ENCODE measurements at places on chromosomes 2 and 18.

DNA sequence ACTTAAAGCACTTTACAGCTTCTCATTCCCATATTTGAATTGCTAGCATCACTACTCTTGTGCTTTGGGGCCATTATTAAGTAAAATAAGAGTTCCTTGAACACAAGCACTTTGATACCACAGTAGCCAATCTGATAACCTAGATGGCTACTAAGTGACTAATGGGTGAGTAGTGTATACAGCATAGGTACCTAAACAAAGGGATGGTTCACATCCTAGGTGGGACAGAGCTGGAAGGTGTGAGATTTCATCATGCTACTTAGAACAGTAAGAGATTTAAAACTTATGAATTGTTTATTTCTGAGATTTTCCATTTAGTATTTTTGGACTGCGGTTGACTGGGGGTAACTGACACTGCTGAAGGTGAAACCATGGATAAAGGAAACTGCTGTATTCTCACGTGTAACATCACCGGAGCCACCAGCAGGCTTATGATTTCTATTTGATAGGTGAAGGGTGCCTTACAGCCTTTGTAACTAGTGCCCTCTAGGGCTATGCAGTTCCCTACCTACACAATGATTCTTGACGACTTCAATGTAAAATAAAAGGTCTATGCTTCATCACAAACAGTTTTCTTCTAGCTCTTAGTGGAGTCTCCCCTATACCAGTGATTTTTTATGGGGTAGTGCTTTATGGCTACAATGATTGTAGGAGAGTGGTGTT lies 22.1 kb upstream of the CRIM1 start:
- no peak for DNase-seq

DNA sequence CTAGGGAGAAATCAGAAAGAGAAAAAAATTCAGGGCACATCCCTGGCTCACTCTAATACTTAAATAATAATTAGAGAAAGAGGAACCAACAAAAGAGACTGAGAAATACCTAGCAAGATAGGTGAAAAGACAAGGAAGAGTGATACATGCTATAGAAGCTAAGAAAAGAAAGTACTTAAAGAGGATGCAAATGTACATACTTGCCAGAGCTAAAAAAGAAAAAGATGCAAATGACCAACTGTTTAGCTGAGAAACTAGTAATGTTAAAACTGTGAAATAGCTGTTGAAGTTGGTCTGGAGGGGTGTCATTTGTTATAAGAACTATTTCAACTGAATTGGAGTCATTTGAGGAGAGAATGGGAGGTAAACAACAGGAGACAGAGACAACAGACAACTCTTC lies 412.2 kb downstream of the SPAG16 start:
- no peak for DNase-seq

DNA sequence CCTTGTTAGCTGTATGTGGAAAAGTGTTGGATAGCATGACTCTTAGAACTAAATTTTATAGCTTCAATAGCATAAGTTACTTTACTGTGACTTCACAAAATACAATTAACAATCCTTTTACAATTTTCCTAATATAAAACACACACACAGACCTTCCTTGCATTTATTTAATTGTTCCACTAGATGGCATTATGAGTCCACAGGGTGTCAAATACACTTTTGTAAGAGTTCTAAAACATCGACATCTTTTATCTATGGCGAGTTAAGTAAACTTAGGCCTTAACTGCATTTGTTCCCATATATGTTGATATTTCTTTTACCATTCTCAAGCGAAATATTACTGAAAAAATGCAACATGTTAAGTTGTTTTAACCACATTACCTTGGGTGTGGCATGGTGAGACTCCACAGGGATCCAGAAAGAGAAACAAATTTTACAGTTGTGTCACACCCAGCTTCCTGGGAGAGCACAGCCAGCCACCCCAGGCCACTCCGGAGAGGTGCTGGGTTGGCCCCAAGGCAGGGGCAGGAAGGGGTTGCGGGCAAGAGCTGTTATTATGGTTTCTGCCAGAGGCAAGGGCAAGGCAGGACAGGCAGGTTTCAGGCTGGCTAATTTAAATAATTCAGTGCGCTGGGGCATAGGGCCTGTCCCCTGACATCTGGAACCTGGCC lies 312.4 kb upstream of the MC4R start:
- no peak for DNase-seq

GRCh38 chr2:152015552-152015951 lies 83.3 kb downstream of the CACNB4 start:
- DNase-seq = no peak

- DNase-seq = no peak
Measured at GRCh38 chr18:45163871-45164270, 451.4 kb upstream of the SLC14A2 start.

- DNase-seq = no peak
Measured at GRCh38 chr18:62939926-62940325, 224.6 kb downstream of the PHLPP1 start.

Data from stimulated activated effector memory CD8-positive, alpha-beta T cell treated with anti-CD3 and anti-CD28 coated beads, Interleukin-12 subunit alpha, Interleukin-12 subunit beta, amount 100 ng/mL, for 72 hours (primary cell).